ELR (cell line): ENCODE measurements at places on chromosomes 5 and 9.

- no peak for DNase-seq
Observed at GRCh38 chr5:124090115-124090514, 578.1 kb downstream of the CSNK1G3 start.

DNA sequence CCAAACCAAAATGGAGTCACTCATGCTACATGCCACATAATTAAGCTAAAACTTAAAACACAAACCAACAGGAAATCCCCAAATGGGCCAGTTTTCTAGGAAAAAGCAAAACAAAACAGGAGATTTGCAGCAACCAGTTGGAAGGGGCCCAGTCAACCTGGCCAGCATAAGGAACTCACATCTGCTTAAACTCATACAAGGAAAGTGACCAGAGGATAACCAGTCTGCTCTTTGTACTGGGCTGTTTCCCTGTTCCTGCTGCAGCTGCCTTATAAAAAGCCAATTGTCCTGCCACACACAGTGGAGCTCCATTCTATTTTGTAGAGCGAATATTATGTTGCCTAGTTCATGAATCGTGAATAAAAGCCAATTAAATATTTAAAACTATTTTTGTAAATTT is 29.5 kb upstream of the PTPDC1 start:
- no peak for DNase-seq

GRCh38 chr5:77973253-77973609 is 197.1 kb upstream of the TBCA start:
- no peak for DNase-seq

DNA sequence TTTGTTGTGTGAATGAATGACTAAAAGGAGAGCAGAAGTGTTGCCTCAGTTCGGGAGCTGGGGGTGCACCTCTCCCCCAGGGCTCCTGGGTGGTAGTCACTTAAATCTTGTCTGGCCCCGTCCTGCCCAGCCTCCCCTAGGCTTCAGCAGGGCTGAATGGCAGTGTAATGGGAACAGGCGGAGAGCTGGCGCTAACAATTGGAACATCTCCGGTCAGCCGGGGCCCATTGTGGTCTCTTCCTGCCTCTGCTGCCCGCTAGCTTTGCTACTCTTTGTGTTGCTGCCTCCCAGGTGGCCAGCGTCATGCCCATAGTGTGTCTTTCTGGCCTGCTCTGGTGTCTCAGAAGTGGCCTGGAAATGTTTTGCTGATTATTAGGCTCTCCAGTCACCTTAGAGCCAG is 62.3 kb downstream of the RGS3 start:
- no peak for DNase-seq
